CD4-positive, alpha-beta T cell treated with Interleukin-17A for 4 hours (primary cell): ENCODE measurements at places on chromosomes 7 and 10.

GRCh38 chr7:100126239-100126930, 382 bp upstream of the MBLAC1 start:
- DNase-seq = no peak

- no peak for DNase-seq
Observed at GRCh38 chr7:81207801-81208200, 288.9 kb upstream of the SEMA3C start.

- peak; percentile 37 for DNase-seq
Observed at GRCh38 chr7:5526100-5526905, 102.7 kb upstream of the TNRC18 start.

- no peak for DNase-seq
Observed at GRCh38 chr7:77428777-77429231, 12.7 kb upstream of the GSAP start.

DNA sequence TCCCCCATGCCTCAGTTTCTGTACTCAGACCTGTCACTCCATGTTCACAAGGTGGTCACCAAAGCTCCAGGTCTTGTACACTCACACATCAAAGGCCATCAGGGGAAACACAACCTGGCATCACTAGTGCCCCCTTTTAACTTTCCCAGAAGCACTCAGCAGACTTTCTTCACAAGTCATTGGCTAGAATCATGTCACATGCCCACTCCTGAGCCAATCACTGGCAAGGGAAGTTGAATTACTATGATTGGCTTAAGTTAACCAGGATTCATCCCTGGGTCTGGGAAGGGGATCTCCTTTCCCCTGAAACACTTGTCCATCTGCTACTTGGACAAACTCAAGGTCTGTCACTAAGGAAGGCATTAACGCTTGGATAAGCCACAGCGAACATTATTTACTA, 193.8 kb upstream of the PLXNA4 start:
- DNase-seq = no peak

DNA sequence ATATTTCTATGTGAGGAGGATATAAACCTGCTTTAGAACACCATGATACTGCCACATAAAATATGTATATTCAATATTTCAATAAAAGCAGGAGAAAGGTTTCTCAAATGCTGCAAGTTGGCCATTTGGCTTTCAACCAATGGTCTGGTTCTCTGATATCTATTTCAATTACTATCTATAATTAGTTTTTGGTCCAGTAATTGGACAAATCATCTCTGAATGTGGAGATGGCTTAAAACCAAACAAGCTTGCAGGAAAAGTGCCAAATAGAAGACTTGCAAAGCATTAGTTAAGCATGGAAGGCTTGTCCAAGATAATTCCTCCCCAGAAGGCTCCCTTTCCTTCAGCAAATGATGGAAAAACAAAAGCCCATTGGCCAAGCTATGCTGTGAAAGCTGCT, 140.1 kb downstream of the CPEB3 start:
- DNase-seq = no peak

- no peak for DNase-seq
Observed at GRCh38 chr10:8691498-8692017, 637.1 kb downstream of the GATA3 start.

- DNase-seq = no peak
Observed at GRCh38 chr7:106109521-106110237, 2.4 kb downstream of the SYPL1 start.

- no peak for DNase-seq
Observed at GRCh38 chr10:69317175-69317604, 38.9 kb downstream of the HK1 start.

- DNase-seq = no peak
Observed at GRCh38 chr7:144780071-144780608, 55.7 kb downstream of the TPK1 start.

GRCh38 chr10:63633677-63634487, 112.7 kb downstream of the REEP3 start:
- DNase-seq = no peak

DNA sequence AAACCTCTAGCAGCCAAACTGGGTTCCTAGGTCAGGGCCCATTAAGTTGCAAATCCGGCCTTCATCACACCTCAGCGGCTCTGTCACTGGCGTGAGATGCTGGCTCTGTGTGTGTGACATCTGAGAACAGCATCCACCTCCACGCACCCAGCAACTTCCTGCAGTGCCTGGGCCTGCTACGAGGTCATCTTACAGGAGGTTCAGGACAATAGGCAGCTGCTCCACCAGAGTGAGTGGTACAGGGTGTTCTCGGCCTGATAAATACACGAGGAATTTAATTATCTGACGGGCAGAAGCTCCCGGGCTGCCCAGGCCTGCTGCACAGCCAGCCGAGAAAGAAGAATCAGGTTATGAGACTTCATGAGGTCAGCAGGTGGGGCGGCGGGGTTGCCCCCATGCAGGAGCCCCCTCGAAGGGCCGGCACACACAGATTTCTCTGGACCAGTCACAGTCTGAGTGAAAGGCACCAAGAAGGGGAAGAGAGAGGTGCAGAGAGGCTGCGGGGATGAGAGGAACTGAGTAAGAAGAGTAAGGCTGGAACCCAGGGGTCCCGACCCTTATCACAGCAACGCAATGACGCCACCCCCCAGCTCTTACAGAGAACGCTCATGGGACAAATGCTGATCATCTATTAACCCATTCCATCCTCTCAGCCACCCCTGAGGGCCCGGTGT, 49.3 kb downstream of the CALML3 start:
- no peak for DNase-seq

GRCh38 chr7:131839967-131840690, 283.7 kb upstream of the PODXL start:
- DNase-seq = no peak

GRCh38 chr7:134651991-134652390, 5.3 kb downstream of the BPGM start:
- DNase-seq = no peak

- DNase-seq = no peak
Observed at GRCh38 chr7:151286148-151286547, 37.7 kb upstream of the SMARCD3 start.

- no peak for DNase-seq
Observed at GRCh38 chr7:80026766-80027165, 107.9 kb upstream of the GNAI1 start.

DNA sequence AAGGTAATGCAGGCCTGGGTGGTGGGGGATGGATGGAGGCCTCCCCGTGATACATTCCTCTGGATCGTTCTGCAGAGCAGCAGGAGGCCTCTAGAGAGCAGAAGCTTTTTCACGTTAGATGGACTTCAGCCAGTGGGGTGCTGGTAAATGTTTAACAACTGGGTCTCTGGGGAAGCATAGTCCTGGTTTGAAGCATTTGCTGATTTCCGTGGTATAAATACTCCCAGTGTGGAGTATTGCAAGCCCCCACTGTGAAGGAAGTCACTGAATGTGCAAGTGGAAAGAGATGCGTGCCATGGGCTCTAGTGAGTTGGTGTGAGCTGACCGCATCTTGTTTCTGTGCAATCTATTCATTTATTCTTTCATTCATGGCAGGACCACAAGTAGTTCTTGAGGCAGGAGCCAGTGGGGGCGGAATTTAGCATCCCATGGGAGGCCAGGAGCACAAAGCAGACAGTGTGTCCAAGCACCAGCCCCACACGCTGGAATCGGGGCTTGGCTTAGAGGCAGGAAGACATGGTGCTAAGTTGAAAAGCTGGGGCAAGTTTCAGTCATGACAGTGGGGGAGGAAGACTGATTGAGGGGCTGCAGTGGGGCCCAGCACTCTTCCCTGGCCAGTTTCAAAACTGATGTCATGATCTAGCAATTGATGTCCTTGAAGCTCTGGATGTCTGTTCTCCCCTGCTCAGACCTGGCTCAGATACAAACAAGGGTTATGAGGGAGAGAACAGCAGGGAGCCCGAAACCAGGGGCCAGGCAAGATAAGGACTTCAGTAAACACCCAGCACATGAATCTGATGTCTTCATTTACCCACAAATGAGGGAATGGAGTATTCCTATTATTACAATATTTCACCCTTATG, 280.9 kb upstream of the LYZL1 start:
- DNase-seq = no peak

DNA sequence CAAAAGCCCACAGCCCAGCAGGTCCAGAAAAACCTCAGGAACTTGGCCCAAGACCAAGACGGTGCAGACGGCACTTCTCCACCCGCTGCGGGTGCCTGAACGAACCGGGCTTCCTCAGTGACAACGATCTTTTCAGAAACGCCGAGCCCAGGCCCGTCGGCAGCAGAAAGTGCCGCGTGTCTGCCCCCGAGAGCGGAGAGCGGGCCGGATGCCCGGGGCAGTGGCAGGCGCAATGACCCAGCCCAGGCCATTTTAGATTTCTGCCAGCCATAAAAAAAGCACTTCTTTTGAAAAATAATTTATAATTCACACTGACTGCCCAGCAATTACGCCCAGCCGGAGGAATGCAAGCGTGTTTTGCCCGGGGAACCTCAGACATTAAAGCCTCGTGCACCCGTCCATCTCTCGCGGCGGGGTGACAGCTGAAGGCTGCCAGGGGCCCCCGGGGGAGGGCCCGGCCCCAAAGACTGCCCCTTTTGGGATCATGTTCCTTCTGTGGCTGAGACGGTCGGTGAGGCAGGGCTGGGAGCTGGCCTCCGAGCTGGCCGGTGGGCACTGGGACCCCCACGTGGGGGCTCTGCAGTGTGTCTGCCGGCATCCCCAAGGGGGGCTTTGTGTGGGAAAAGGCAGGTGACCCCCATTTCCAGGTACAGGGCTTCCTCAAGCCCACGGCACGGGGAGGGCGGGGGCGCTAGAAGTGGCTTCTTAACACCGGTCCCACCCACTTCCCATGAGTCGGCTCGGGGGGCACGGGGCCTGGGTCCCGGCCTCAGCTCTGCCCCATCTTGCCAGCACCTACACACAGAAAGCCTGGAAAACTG, 71.3 kb upstream of the PDGFA start:
- no peak for DNase-seq

GRCh38 chr7:7249814-7250213, 67.5 kb downstream of the C1GALT1 start:
- DNase-seq = no peak

- DNase-seq = no peak
Observed at GRCh38 chr10:49153971-49154370, 20.1 kb upstream of the FAM170B start.

DNA sequence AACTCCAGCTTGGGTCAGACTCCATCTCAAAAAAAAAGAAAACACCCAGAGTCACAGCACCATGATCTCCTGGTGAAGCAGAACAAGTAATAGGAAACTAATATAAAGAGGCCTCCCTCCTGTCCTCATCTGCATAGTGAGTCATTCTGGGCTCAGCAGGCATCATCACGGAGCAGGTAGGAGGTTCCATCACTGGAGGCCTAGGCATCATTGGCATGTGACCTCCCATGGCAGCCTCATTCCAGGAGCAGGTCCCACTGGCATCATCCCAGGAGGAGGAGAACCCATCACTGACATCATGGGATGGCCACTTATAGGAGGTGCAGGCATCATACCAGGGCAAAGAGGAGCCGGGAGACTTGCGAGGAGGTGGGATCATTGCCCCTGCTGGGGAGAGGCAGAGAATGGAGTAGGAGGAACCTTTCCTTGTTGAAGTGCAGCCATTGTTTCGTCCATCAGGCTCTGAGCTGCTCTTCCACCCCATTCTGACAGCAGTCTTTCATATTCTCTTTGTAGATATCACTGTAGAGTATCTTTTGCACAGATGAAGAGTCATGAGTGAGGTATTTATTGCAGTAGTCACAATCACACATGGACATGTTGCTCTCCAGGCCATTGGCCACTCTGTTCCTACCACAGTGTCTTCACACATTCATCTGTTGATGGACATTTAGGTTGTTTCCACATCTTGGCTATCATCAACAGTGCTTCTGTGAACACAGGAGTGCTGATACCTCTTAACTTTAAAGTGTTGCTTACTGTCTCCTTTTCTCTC, 73.8 kb downstream of the OSBPL3 start:
- DNase-seq = peak; percentile 27

- no peak for DNase-seq
Observed at GRCh38 chr7:79862447-79863210, 272.0 kb upstream of the GNAI1 start.

- no peak for DNase-seq
Observed at GRCh38 chr10:92164036-92164696, 126.7 kb downstream of the CPEB3 start.
